ENCODE measurements at places on chromosomes 4 and X. TPM values are rescaled to one million over a fixed set of nuclear protein-coding genes. Genes with fewer than 3 reads are reported as not detected.

GRCh38 chr4:57182132-57182874 lies 72.1 kb upstream of the IGFBP7 start:
- DNase-seq, result no peak

The ARSH gene
- 0.33 TPM for total RNA-seq

DNA sequence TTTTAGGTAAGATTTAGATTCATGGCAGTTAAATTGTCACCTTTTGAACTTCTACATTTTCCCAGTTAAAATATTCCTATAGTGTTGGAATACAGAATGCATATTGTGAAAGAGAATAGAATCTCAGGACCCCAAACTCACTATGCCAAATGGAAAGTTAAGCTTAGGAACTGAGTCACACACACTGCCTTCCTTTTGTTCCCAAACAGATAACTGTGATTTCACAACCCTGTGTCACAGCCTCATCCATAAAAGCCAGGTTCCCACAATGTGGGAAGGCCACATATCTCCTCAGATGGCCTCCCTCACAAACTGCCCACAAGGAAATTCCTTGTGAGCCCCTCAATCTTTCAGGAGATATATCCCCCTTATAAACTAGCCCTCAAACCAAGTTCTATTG lies 94.7 kb upstream of the HPF1 start:
- no peak for DNase-seq

The RELL1 gene
- total RNA-seq, result 88.8 TPM

DNA sequence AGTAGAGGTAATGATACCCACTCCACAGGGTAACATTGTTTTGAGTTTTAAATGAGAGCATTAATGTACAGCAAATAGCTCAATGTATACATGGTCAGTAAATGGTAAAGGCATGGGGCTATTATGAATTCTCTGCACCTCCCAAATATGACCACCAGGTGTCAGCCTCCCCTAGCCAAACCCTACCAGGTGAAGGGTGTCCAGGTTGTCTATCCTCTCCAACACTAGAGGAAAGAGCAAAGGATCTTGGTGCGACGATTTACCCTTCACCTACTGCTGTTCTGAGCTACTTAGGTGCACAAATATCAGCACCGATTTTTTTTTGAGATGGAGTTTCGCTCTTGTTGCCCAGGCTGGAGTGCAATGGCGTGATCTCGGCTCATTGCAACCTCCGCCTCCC lies 26.5 kb upstream of the XIAP start:
- no peak for DNase-seq

The MAGEB2 gene
- not detected for total RNA-seq

GRCh38 chrX:124895947-124896346 lies 423.7 kb upstream of the TEX13C start:
- DNase-seq, result no peak

The ANXA3 gene
- total RNA-seq, result 95.7 TPM

- no peak for DNase-seq
These were observed 85.6 kb downstream of the SLIT2 start for GRCh38 chr4:20337261-20337664.

DNA sequence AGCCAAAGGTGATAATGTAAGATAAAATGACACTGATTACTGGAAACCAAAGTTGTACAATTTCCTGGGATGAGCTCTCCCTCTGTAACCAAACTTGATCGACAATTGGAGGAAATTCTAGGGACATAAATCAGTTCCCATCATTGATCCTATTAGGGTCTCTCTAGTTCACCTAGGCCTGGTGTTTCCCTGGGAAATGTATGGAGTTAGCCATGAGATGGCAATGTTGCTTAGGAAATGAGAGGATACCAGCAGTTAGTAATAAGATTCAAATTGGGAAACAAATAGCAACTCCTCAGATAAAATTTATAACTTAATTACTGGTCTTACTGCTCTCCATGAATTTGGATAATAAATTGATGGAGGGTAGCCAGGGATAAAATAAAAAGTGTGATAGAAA lies 52.2 kb downstream of the SPATA18 start:
- no peak for DNase-seq

DNA sequence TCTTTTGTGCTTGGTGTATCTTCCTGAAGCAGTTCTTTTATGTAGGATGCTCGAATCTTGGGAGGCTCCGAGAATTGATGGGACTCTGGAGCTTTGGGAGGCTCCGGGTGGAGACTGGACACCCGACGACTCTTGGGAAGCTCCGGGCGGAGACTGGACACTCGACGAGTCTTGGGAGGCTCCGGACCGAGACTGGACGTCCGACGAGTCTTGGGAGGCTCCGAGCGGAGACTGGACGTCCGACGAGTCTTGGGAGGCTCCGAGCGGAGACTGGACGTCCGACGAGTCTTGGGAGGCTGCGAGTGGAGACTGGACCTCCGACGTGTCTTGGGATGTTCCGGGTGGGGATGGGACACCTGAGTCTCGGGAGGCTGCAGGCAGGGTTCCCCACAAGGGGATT lies 1.6 kb downstream of the FAM47A start:
- DNase-seq, result no peak

- DNase-seq, result no peak
These were observed 153.6 kb downstream of the RASL11B start for GRCh38 chr4:53015681-53016080.

GRCh38 chrX:17549107-17549651 lies 174.2 kb downstream of the NHS start:
- DNase-seq, result no peak

The LANCL3 gene
- total RNA-seq, result 0.16 TPM

The TMEM31 gene
- total RNA-seq, result not detected

DNA sequence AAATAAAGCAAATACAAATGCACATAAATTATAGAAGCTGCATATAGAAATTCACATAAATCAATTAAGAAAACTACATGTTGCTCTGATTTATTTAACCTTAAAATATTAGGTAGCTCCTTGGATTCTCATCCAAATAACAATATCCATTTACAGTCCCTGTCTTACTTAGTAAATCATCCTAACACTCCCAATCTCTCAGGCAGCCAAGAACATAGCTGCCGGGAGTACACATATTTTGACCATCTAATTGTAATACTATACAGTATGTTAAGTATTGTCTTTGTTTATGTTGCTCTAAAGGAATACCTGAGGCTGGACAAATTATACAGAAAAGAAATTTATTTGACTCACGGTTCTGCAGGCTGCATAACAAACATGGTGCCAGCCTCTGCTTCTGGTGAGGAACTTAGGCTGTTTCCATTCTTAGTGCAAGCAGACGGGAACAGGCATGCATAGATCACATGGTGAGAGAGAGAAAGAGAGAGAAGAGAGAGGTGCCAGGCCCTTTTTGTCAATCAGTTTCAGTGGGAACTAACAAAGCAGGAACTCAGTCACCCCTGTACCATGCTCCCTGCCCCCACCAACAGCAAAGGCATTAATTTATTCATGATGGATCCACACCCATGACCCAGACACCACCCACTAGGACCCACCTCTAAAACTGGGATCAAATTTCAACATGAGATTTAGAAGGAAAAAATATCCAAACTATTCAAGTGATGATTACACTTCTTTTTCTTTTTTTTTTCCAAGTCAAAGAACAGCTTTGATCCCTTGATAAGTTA lies 614.8 kb upstream of the TECRL start:
- DNase-seq, result no peak

DNA sequence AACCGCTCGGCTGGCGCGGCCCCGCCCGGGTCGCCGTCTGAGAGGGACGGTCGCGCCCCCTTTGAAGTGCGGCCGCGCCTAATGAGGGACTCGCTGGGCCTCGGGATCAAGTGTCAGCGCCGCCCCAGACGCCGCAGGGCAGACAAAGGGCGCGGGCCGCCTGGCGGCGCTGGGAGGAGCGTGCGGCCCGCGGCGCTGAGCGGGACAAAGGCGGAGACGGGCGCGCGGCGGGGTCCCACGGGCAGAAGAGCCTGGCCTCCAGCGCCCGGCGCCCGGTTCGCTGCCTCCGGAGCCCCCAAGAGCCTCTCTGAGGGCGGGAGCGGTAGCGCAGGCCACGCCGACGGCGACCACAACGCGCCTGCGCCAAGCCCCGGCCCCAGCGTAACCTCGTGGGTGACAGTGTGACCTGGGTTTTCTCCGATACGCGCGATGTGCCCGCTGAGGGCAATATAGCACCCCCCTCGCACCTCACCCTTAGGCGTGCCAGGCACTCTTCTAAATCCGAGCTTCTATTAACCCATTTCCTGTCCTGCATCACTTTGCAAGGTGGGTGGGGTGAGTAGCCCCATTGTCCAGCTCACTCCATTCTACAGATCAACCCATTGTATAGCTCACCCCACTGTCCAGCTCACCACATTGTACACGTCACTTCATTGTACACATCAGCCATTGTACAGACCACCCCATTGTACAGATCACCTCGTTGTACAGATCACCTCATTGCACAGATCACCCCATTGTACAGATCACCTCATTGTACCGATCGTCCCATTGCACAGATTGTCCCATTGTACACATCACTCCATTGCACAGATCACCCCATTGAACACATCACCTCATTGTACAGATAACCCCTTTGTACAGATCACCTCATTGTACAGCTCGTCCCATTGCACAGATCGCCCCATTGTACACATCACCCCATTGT lies 33.7 kb upstream of the STX18 start:
- DNase-seq, result no peak

DNA sequence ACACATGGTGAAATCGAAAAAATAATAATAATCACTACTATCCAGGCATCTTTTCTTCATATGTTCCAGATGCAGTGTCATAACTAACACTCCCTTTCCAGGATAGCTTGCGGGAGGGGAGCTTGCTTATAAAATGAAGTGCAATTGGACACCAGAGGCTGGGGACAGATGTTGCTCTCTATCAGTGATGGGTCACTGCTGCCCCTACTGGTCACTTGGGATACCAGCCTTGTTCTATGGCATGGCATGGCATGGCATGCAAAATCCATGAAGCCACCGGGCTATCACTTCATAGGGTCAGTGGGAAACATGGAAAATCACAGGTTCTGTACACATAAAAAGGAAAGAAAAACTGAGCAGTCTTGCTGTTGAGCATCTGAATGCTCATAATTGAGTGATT lies 168.1 kb downstream of the GLRA2 start:
- no peak for DNase-seq

The IRS4 gene
- 0.59 TPM for total RNA-seq

The SMIM9 gene
- not detected for total RNA-seq

DNA sequence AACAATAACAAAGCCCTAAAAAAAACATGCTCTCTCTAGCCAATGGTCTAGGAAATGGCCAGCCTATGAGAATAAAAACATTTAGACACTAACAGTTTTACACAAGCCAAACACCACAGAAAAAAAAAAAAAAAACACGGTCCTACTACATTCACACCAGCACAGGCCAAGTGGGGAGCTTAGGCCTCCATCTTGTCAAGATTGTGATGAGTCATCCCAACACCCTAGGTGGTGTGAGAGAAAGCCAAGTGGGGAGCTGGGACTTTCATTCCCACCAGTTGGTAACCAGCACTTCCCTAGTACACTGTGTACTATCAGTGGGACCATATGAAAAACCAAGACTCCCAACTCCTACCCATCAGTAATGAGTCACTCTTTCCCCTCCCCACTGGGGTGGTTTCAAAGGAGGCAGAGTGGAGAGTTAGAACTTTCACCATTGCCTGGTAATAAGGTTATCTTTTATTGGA lies 95.6 kb downstream of the ADAMTS3 start:
- no peak for DNase-seq

The AMBN gene
- total RNA-seq, result not detected

- no peak for DNase-seq
These were observed 88.4 kb downstream of the ZXDA start for GRCh38 chrX:57821703-57822387.

DNA sequence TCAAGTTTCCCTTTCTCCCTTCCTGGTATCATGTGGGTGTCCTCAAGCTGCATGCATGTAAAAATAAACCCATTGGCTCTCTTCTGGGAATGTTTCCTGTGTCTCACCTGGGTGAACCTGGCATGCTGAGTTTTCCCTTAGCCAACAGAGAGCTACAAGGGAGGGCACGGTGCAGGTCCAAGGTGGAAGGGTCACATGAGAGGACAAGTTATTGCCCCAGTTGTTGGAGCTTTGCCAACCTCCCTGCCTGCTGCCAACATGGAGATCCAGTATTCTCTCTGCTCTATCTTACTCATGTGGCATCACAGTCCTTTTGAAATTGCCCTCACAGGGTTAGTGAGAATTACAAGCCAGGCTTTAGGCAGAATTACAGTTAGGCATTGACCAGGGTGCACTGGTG lies 196.1 kb upstream of the GYPA start:
- DNase-seq, result no peak

The NPY1R gene
- total RNA-seq, result 55.8 TPM

Data from breast epithelium (tissue), 4 donors.